ENCODE measurements at places on chromosomes 5 and 9. TPM values are rescaled to one million over a fixed set of nuclear protein-coding genes. Genes with fewer than 3 reads are reported as not detected.
A peak's percentile ranks its signal among the peaks of the same experiment; 100 is the strongest.

DNA sequence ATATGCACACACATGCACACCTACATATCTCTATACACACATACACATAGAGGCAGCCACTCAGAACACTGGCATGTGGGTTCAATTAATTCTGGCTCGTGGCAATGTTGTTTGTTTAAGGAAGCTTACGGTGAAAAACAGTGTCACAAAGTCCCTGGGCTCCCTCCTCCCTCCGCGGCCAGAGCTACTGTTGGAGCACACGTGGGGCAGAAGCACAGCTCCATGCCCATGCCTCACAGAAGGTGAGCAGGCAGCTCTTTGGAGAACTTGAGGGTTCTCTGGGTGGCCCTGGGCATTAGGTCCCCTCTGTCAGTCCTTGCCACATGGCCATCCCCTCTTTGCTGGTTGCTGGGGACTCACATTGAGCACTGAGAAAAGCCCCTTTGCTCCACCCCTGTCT, 107.5 kb downstream of the GADD45G start:
- no peaks in the 10 kb centered on the region for H3K36me3 ChIP-seq
- H3K4me3 ChIP-seq = no peak overlapping the region
- no peak for DNase-seq
- H3K27ac ChIP-seq = no peak overlapping the region
- peaks cover 3% of the 10 kb centered on the region for H3K4me1 ChIP-seq

DNA sequence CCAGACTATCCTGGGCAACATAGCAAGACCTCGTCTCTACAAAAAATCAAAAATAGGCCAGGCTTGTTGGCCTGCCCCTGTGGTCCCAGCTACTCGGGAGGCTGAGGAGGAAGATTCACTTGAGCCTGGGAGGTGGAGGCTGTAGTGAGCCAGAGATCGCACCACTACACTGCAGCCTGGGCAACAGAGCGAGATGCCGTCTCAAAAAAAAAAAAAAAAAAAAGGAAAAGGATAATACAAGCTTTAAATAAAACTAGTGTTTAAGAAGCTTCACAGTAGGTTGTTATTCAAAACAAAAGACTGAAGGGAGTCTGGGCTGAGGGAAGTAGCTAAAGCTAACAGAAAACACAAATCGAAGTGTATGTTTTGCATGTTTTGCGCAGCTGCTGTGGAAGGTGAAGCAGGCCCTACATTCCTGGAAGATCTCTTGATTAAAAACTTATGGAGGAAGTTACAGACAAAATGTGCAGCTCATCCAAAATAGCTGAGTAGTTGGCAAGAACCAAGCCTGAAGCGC, 581 bp upstream of the C9orf40 start:
- no peak for DNase-seq
- no peak overlapping the region for H3K4me3 ChIP-seq
- no peaks in the 10 kb centered on the region for H3K36me3 ChIP-seq
- H3K27ac ChIP-seq = peak overlapping the region; percentile 99
- no peaks in the 10 kb centered on the region for H3K4me1 ChIP-seq
- no peaks in the 10 kb centered on the region for H3K27me3 ChIP-seq

DNA sequence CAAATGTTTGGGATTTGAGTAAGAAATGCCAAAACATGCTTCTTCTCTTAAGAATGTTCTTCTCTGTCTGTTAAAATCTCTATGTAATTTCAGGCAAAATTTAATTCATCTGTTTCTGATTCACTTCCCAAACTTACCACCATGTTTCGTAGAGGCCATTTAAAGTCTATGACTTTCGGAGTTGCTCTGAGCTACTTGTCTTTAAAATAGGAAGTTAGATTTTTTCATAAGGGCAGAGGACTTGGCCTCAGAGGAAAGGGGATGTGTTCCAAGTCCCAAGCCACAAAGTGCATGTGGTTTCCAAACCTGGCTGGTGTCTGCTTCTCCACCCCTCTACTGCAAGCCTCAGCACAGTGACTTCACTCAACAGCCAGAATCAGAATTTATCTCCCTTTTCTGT, 111.3 kb upstream of the ADRA1B start:
- H3K27me3 ChIP-seq = no peaks in the 10 kb centered on the region
- H3K27ac ChIP-seq = no peak overlapping the region
- no peak for DNase-seq
- H3K36me3 ChIP-seq = no peaks in the 10 kb centered on the region
- no peaks in the 10 kb centered on the region for H3K4me1 ChIP-seq

DNA sequence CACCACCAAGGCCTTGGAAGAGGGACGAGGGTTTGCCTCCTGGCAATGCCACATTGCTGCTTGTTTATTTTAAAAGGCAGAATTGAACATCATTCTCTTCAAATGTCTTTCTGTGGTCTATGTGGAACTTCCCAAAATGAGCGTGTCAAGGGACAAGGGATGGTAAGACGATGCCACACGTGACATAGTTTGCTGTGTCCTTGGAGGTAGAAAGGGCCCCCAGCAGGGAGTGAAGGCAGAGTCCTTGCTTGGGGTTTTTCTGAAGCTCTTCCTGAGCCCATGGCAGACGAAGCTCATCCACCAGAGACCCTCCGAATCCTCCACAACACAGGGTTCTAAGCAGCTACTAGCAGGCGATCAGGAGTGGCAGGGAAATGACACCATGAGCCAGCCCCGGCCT, 28.3 kb downstream of the PRRX2 start:
- H3K27me3 ChIP-seq = no peaks in the 10 kb centered on the region
- no peaks in the 10 kb centered on the region for H3K36me3 ChIP-seq
- H3K4me3 ChIP-seq = no peak overlapping the region
- H3K4me1 ChIP-seq = peaks cover 4% of the 10 kb centered on the region
- no peak for DNase-seq

GRCh38 chr5:155665361-155665760, 651.8 kb downstream of the KIF4B start:
- no peak overlapping the region for H3K27ac ChIP-seq
- no peaks in the 10 kb centered on the region for H3K4me1 ChIP-seq
- H3K36me3 ChIP-seq = no peaks in the 10 kb centered on the region
- H3K27me3 ChIP-seq = no peaks in the 10 kb centered on the region
- no peak for DNase-seq

DNA sequence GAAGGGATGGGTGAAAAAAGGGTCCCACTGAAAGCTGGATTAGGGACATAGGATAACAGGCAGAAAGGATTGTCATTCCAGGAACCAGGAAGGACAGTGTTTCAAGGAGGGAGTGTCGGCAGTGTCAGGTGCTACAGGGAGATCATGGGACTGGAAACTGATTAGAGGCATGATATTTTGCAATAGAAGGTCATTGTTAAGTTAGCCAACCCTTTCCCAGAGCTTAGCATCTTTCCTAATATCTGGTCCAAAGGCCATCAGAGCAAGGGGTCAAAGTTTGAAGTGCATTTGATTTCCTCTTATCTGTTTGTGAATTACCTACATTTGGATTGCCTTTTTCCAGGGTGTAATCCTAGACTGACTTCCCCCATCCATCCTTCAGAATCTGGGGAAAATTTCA, 91.3 kb downstream of the DOCK2 start:
- no peak overlapping the region for H3K4me3 ChIP-seq
- no peaks in the 10 kb centered on the region for H3K4me1 ChIP-seq
- no peak overlapping the region for H3K27ac ChIP-seq
- no peak for DNase-seq
- H3K36me3 ChIP-seq = no peaks in the 10 kb centered on the region

DNA sequence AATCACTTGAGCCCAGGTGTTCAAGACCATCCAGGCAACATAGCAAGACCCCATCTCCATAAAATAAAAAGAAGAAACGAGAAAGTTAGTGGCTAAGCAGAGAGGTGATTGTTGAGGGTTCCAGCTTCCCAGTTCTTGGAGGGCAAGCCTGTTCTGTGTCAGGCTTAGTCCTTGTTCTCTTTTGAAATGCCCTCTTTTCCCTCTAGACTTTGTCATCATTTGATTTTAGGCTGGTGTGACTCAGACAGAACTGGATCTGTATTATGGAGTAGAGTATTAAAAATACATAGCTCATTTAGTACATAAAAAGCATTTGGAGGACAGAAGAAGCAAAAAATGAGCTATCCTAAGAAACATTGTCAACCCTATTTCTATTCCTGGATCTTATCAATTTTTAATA, 159.4 kb downstream of the CD180 start:
- peaks cover 4% of the 10 kb centered on the region for H3K36me3 ChIP-seq

DNA sequence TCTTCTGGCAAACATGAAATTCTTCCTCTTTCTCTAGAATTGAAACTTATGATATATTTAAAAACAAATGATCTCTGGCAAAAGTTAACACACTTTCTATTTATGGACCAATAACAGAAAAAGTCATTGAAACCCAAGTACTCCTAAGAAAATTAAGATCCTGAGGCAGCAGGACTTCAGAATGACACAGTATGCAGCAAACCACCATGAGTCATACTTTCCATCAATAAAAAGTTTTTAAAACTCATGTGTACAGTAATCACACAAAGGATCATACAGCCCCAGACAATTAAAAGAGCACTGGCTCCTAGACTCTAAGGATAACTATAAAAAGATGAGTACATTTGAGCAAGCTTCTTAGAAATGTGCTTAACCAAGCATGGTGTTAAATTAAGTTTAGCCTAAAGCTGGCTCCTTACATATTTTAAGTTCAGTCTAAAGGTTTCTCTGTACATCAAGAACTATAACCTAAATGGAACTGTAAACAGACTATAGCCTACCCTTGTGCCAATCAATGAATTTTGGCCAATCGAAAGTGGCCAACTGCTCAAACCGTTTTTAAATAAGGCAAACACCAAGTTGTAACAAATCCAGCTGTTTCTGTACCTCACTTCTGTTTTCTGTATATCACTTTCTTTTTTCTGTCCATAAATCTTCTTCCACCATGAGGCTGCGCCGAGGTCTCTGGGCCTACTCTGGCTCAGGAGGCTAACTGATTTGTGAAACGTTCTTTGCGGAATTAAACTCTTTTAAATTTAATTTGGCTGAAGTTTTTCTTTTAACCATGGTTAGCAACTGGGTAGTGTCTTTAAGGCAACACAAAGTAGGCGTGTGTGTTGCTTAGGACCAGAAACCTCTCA, 232.1 kb upstream of the PIK3R1 start:
- no peak overlapping the region for H3K27ac ChIP-seq
- no peaks in the 10 kb centered on the region for H3K36me3 ChIP-seq

DNA sequence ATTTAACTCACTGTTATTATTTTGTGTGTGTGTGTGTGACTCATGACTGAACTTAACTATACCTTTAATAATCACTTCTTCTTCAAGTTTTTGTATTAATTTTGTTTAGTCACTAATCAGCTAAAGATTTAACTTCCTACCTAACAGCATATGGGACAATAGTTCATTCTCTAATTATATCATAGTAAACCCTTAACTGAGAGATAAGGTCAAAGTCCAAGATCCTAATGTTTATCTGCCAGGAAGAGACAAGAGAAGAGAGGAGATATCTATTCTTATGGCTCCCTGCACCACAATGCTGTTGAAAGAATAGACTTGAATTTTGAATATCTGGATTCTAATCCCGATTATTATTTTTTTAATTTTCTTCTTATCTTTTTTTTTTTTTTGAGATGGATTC, 28.1 kb downstream of the FREM1 start:
- H3K36me3 ChIP-seq = peaks cover 10% of the 10 kb centered on the region
- H3K27ac ChIP-seq = no peak overlapping the region
- no peaks in the 10 kb centered on the region for H3K27me3 ChIP-seq
- peaks cover 1% of the 10 kb centered on the region for H3K4me1 ChIP-seq
- H3K4me3 ChIP-seq = no peak overlapping the region

- H3K27me3 ChIP-seq = no peaks in the 10 kb centered on the region
- H3K36me3 ChIP-seq = no peaks in the 10 kb centered on the region
- no peak for DNase-seq
These were observed 47.0 kb downstream of the LRSAM1 start for GRCh38 chr9:127498298-127498697.

GRCh38 chr5:84718377-84718776, 333.7 kb upstream of the EDIL3 start:
- no peak for DNase-seq
- no peak overlapping the region for H3K4me3 ChIP-seq
- no peaks in the 10 kb centered on the region for H3K4me1 ChIP-seq
- H3K36me3 ChIP-seq = no peaks in the 10 kb centered on the region

DNA sequence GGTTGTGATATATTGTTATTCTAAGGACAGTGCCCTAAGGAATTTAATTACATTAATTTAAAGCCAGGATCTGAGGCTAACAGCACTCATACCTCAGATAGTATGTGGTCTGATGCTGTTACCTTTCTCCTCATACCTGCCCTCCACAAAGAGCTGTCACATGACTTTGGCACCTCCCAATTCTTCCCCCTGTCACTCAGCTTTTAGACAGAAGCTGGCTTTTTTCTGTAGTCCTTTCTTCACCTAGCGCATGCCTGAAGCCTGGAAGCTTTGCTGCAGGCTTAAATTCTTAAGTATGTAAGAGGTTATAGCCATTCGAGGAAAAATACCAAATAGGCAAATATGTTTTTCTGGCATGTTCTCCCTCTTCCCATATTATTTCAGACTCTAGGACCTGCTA, 61.0 kb upstream of the ADAMTS19 start:
- H3K27ac ChIP-seq = no peak overlapping the region
- H3K27me3 ChIP-seq = no peaks in the 10 kb centered on the region
- no peaks in the 10 kb centered on the region for H3K4me1 ChIP-seq
- DNase-seq = no peak

DNA sequence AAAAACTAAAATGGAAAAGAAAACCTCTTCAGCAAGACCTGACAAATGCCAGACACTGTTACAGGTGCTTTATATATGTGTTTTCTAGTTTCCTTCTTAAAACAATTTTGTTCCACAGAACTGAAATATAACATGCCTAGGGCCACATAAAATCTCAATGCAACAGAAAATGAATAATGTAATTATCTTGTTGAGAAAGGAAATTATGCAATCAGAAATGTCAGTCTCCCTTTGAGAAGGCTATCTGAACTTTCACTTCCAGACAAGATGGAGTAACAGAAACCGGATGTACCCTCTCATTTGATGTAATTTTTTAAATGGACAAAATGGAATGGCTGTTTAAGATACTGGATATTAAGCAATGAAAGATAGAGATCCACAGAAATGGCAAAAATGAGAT, 79.2 kb downstream of the AGTPBP1 start:
- H3K27me3 ChIP-seq = no peaks in the 10 kb centered on the region
- H3K36me3 ChIP-seq = peaks cover 5% of the 10 kb centered on the region
- H3K27ac ChIP-seq = no peak overlapping the region
- no peak for DNase-seq
- H3K4me3 ChIP-seq = no peak overlapping the region

- no peaks in the 10 kb centered on the region for H3K36me3 ChIP-seq
- no peaks in the 10 kb centered on the region for H3K27me3 ChIP-seq
- H3K4me3 ChIP-seq = no peak overlapping the region
- H3K4me1 ChIP-seq = no peaks in the 10 kb centered on the region
- H3K27ac ChIP-seq = no peak overlapping the region
- no peak for DNase-seq
These were observed 108.4 kb downstream of the MSX2 start for GRCh38 chr5:174832811-174833210.

DNA sequence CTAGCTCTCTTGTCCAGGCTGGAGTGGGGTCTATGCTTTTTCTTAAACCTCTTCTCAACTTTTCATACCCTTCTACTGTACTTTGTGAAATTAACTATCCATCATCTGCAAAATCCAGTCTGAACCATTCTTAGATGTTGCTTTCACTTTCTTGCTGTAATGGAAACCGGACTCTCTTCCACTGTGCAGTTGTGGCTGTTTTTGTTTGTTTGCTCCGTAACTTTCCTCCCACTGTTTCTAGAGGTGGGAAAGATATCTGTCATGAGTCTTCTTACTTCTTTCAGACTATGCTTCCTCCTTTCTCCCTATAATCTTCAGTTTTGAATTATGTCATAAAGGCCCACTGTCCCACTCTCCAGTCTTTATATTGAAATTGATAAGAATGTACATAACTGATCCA, 6.5 kb downstream of the TNPO1 start:
- peaks cover 2% of the 10 kb centered on the region for H3K36me3 ChIP-seq
- H3K4me1 ChIP-seq = peaks cover 10% of the 10 kb centered on the region
- no peak for DNase-seq

Gene PROB1
- 2.2 TPM for total RNA-seq

Gene CRHBP
- 0.37 TPM for total RNA-seq

Gene HSPB3
- total RNA-seq = 1.5 TPM

Gene SNX24
- 39.4 TPM for total RNA-seq

Gene C9orf153
- 2.7 TPM for total RNA-seq

Gene MOB3B
- 12.9 TPM for total RNA-seq

Gene MORN5
- total RNA-seq = 17.9 TPM
